Epithelial cell of esophagus (primary cell): ENCODE measurements at places on chromosomes 7 and 10.

DNA sequence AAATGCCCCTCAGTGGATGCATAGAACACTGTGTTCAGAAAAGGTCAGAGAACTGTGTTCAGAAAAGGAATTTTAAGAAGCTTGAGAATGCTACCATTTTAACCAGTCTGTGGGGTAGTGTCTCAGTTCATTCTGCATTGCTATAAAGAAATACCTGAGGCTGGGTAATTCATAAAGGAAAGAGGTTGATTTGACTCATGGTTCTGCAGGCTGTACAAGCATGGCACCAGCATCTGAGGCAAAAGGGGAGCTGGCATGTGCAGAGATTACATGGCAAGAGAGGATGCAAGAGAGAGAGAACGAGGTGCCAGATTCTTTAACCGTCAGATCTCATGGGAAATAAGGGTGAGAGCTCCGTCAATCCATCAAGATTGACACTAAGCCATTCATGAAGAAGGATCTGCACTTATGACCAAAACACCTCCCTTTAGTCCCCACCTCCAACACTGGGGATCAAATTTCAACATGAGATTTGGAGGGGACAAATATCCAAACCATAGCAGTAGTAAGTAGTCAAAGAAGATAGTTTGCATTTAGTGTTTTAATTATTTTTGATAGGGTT lies 119.8 kb downstream of the FAM107B start:
- DNase-seq = no peak

GRCh38 chr7:74579800-74580685 lies 77.5 kb upstream of the GTF2I start:
- DNase-seq = peak; percentile 47

DNA sequence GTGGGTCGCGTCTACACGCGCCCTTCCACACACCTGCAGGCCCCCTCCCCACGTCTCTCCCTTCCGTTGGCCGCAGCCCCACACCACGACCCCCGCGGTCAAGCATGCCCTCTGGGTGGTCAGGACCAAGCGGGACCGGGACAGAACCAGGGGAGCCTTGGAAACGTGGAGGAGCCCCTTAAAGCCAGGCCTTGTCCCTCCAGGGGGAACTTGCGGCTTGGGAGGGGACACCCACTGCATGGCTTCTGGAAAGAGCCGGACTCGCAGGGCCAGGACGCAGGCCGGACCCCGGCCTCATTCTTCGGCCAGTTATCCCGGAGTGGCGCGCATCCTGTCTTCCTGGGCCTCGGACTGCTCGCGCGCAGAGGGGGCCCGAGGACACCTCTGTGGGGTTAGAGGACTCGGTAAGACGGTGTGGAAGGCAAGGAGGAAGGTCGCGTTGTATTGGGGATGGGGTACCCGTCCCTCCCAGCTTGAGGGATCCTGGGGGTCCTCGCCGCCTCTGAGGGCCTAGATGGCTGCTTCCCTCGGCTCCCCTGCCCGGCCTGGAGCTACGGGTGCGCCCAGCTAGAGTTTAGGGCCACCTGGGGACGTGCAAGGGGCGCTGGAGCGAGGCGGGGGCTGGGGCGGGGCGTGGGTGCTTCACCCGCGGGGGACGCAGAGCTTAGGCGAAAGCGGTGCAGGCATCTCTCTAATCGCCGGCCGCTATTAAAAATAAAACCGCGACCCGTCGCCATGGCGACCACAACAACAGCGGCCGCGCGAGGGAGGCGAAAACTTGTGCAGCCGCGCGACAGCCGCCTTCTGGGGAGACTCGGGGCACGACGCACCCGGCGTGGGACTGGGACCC lies 1.8 kb upstream of the PDGFA start:
- DNase-seq = no peak

DNA sequence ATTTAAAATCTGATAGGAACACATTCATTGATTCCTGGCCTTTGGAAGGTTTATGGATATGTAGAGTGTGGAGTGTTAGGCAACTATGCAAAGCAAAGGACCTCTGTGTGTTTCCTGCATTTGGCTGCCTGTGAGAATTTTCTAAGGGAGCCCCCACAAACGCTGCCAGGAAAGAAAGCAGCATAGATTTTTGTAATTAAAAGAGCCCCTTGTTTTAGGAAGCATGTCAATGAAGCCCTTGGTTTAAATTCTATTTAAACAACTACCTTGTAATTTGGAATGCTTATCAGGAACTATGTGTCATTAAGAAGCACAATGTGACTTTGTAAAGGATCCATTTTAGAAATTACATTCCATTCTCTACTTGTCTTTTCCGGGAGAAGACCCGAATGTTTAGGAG lies 742.5 kb downstream of the NXPH1 start:
- no peak for DNase-seq

DNA sequence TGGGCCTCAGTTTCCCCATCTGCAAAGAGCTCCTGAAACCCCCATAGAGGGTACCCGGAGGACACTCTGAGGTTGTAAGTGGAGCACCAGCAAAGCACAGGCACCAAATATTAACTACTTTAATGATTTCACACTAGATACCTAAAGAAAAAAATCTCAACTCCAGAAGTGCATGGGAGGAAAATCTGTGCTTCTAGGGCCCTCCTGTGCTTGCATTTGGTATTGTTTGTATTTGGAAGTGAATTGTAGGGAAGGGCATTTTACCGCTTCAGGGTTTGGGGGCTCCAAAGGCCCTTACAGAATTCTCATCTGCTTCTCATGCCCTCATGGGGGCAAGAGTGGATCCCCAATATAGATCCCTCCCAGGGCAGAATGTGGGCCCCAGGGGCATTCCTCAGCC lies 22.4 kb upstream of the DRGX start:
- DNase-seq = no peak

- no peak for DNase-seq
Observed at GRCh38 chr10:60848126-60848525, 69.8 kb downstream of the CDK1 start.

DNA sequence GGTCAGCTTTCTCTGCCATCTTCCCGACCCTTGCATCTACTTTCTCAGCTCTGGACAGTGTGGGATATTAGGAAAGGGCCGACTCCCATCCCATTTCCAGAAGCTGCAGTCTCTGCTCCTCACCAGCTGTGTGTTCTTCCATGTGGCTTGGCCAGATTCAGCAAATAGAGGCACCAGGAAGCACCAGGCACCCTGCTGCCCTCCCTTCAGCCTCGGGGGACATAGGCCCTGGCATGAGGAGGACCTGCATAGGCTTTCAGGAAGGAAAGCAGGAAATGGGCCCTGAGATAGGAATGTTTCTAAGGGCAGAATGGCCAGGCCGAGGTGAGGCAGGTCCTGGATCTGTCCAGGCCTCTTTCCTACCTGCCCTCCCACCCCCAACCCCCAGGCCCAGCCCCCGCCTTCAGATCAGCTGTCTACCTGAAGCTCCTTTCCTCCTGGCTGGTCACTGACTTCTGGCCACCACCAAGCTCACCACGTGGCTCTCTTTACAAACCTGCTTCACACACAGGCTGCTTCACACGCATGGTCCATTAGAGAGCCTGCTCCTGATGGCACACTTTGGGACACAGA lies 27.5 kb upstream of the PURB start:
- peak; percentile 36 for DNase-seq
